ENCODE measurements at places on chromosomes 6 and 20.
A peak's percentile ranks its signal among the peaks of the same experiment; 100 is the strongest.

- DNase-seq = no peak
Observed at GRCh38 chr6:33193619-33194018, 1.4 kb upstream of the COL11A2 start.

DNA sequence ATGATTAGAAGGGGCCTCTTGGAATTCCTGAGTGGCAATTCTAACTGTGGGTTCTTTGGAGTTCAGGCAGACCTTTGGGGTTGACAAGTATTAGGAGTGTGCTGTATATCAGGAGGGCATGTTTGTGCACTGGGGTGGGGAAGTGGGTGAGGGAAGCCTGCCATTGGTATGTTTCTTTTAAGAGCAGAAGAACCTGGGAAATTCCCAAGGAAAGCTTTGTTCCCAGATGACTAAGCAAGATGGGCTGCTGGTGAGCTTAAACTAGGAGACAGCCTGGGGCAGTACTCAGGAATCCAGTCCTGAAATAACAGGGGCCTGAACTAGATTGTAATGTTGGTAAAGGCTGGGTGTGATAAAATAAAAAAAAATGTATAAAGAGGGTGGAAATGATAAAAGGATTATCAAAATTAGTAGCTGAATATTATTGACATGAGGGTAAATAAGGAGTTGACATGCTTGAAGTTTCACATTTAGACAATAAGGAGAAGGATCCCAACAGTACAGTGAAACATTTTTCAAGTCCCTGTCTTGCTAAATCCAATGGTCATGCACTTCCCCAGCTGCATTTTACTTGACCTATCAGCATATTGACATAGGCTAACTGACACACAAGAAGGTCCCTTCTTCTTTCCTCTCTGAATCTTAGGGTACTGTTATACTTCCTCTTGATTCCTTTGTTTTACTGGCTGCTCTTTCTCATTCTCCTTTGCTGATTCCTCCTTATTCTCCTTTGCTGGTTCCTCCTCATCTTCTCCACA lies 18.4 kb upstream of the IFNGR1 start:
- no peak for DNase-seq

- no peak for DNase-seq
Observed at GRCh38 chr20:17712201-17712600, 12.4 kb downstream of the BANF2 start.

DNA sequence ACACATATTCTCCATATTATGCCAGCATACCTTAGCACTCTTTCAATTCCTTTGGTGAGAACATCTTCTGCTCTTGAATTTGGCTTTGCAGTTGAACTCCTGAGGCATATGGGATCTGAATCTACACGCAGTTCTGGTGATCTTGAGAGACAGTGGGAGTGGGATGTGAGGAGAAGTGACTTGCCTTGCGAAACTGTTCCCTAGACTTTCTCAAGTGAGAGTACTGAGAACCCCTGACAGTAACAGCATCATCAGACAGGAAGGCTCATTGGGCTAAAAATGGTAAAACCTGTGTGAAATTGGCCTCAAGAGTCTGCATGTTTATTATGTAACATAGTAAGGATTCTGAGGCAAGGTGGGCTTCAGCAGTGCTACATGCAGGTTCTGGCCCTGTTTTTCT lies 49.1 kb upstream of the CEP85L start:
- no peak for DNase-seq

DNA sequence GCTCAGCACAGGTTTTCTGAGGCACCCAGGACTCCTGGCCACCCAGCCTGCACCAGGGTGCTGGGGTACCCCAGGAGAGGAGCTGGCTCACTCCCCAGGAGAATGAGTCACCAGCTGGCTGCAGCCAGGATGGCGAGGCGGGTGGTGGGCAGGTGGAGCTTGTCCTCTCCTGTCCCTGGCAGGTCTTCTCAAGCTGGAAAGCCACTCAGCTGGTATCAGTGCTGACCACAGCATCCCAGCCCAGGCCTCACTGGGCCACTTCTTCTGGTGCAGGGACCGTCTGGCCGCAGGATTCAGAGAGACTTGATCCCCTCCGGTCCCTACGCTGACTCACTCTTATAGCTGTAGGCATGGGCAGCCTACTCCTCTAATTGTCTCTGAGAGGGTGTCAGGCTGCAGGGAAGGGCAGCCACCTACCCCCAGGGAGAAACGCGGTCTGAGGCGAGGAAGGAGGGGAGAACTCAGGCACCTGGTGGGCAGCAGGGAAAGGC lies 22.2 kb downstream of the TFEB start:
- no peak for DNase-seq

GRCh38 chr6:16705081-16705993 lies 55.9 kb downstream of the ATXN1 start:
- DNase-seq = no peak

- no peak for DNase-seq
Observed at GRCh38 chr6:131766631-131767030, 41.2 kb upstream of the ENPP1 start.

DNA sequence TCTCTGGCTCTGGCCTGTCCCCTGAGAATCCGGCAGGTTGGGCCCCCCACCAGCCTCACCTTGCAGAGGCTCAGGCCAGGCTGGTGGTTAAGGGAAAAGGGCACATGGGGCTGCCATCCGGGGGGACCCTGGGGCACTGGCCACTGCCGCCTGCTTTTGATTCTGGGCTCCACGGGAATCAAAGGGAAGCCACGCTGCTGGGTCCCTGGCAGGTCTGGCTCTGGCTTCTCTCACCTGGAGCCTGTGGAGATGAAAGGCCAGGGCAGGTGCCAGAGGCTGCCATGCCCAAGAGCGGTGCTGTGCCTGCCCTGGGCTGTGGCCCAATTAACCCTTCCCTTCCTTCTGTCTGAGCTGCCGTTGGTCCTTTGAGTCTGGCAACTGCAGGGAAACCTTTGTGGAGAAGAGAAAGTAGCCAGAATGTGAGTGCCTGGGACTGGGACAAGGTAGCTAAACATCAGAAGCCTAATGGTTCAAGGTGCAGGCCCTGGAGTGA lies 9.4 kb upstream of the CDH22 start:
- no peak for DNase-seq

- no peak for DNase-seq
Observed at GRCh38 chr6:112466373-112467151, 119.4 kb downstream of the RFPL4B start.

- DNase-seq = no peak
Observed at GRCh38 chr6:143839196-143839595, 3.9 kb upstream of the LTV1 start.

GRCh38 chr6:161163466-161164181 lies 110.2 kb downstream of the AGPAT4 start:
- DNase-seq = peak; percentile 74

DNA sequence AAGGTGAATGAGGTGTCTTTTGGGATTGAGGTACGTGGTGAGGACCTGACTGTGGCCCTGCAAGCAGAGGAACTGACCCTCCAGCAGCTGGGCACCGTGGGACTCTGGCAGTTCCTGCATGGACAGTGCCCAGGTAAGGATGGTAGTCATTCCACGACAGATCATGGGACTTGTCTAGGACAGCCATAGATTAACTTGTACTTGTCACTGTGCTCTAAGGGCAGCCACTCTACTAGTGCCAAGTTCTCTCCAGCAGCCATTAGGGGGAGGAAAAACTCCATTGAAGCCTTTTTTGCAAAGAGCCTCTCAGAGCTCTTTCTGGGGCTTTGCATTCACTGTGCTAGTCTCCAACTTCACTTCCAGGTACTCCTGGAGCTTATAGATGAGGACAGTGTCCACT lies 20.4 kb downstream of the TAF11 start:
- no peak for DNase-seq

DNA sequence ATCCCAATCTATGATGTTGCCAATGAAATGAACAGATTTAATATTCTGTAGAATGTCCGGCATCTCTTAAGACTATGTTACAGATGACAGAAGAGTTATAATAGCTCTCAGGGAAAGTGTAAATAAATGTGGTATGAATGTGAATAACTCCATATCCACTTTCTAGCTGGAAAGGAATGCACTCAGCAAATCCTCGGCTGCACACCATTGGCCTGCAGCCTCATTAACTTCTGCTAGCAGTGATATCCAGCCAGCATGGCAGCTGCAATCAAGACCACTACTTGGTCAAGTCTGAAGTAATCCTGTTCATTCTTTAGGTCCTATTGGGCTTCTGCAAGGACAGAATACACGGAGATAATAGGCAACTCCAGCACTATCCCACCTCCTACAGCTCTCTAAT lies 17.3 kb upstream of the MICA start:
- no peak for DNase-seq

DNA sequence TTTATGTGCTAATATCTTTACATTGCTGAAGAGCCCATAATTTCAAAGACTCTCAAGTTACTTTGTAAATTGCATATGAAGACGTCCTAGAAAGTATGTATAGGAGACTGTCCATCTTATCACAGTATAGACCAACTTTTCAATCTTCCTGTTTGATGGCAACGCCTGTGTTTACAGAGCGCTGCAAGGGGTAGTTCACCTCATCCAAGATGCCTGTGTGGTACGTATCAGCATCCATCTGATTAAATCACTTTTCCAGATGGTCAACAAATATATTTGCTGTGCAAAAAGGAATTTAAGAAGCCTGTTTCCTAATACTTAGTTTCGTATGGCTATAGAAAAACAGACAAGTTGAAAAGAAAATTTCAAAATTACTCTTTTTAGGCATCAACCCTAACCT lies 17.9 kb upstream of the PDE10A start:
- no peak for DNase-seq

- DNase-seq = no peak
Observed at GRCh38 chr6:35142588-35143569, 1.7 kb upstream of the TCP11 start.

DNA sequence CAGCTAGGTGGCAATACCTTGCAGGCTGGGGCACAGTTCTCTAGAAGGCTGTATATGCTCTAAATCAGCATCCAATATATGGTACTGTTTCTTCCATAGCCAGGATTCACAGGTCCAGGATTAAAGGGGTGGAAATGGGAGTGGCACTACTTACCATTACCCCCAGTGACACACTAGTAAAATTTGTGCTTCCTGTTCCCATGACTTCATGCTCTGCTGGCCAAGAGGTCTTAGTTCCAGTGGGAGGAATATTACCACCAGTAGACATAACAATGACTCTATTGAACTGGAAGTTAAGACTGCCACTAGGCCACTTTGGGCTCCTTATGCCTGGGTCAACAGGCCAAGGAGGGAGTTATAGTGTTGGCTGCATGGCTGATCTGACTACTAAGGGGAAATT lies 174.3 kb upstream of the TNFAIP3 start:
- DNase-seq = no peak

DNA sequence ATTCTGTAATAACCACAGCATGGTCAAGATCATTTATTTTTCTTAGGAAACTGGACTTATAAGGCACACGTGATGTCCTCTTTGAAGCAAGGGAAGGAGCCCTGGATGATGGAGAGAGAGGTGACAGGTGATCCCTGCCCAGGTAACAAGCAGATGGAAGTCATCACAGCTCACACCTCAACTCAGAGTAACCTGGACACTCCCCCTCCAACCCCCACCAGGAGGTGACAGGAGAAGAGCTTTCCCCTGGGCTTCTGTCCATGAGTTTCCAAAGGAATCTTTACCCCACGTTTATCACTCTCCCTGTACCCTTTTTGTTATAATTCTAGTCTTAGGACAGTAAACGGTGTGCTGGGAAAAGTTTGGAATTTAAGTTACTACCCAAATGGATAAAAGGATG lies 28.4 kb downstream of the ZNF334 start:
- DNase-seq = peak; percentile 17

GRCh38 chr6:36719126-36719525 lies 21.5 kb downstream of the RAB44 start:
- DNase-seq = no peak

DNA sequence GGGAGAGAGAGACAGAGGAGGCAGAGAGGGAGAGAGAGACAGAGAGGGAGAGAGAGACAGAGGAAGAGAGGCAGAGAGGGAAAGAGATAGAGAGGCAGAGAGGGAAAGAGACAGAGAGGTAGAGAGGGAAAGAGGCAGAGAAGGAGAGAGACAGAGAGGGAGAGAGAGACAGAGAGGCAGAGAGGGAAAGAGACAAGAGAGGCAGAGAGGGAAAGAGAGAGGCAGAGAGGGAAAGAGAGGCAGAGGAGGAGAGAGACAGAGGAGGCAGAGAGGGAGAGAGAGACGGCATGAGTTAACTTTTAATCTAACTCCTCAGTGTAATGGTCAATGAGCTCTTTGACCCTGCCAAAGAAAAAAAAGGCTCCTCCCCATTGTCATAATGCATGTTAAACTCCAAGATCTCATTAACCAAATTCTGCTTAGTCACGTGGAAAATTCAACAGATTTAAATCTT lies 7.1 kb downstream of the ELOVL2 start:
- no peak for DNase-seq

- DNase-seq = no peak
Observed at GRCh38 chr6:112595841-112596240, 248.7 kb downstream of the RFPL4B start.

DNA sequence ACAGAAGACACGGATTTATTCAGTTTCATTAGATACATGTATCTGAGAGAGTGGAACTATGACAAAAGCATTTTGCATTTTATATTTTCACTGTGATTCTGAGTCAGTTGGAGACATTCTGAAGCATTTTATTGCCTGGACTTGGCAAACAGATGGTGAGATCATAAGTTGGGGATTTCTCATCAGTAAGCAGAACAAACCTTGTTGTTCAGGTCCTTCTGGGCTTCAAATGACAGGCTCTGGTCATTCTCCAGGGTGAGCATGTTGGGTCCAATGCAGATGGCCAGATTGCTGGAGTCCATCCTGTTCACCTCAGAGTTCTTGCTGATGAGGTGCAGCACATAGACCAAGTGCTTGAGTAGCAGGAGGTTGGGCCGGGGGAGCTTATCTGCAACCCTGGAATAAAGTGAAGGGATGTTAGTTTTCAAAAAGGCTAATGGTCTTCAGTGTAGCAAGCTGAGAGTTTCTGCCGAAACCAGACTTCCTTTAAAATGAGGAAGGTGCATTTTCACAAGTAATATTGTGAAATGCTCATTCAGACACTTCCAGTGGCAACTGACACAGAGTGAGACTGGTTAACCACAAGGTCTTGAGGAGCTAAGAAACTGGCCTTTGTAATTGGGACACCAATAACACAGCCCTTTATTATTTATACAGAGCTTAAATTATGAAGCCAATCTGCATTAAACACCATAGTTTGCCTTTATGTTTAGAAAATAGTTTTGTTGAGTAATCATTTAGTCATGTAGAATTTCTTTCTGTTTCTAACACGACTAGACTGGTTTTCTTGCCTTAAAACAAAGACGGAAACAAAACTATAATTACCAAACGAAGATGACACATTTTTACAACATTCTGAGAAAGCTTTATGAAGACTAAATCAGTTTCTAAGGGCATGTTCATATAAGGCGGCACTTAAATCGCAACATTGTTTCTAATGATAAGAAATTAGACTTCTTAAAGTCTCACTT lies 5.6 kb downstream of the TAGAP start:
- no peak for DNase-seq

- DNase-seq = peak; percentile 64
Observed at GRCh38 chr6:54846857-54847674, 495 bp downstream of the FAM83B start.

- DNase-seq = no peak
Observed at GRCh38 chr6:161954699-161955276, 680.9 kb upstream of the AGPAT4 start.

DNA sequence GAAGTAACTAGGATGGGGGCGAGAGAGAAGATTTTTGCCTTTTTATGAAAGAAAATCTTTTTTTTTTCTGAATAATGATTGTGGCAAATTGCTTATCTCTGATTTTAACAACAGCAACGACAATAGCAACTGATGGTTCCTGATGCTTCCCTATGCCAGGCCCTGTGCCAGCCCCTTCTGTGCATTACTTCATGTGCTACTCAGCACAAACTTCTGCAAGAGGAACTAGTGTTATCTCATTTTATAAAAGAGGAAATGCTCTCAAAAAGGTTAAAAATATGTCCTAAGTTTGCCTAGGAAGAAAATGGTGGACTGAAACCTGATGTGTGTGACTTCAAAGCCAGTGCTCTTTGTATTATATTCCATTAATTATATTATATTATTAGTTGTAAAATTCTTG lies 74.0 kb upstream of the RALGAPA2 start:
- DNase-seq = no peak

All from H7 (cell line).